Amniotic stem cell (primary cell): ENCODE measurements at places on chromosomes 6 and 20.

GRCh38 chr20:53691060-53691810, 97.6 kb upstream of the ZNF217 start:
- no peak for DNase-seq

DNA sequence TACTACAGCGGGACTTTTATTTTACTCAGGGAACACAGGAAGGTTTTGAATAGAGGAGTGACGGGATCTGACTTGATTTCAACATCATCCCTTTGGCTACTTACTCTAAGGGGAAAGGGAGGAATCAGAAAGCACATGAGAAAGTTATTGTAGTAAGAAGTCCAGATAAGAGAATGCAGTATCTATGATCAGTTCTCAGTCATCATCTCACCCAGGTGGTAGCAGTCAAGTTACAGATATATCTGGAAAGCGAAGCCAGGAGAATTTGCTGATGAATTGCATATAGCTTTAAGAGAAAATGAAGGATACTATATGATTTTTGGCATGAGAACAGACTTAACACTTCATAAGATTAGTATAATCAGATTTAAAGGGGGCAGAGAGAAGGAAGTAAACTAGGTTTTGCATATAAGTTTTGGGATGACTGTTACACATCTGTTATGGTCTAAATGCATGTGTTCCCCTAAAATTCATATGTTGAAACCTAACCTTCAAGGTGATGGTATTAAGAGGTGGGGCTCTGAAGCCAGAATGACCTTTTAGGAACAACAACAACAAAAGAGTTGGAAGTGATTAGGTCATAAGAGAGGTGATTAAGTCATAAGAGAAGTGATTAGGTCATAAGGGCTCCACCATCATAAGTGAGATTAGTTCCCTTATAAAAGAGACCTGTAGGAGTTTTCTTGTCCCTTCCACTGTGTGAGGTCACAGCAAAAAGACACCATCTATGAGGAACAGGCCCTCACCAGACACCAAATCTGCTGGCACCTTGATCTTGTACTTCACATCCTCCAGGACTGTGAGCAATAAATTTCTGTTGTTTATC, 6.7 kb downstream of the RAD21L1 start:
- no peak for DNase-seq

- DNase-seq, result peak; percentile 55
These were observed 1.4 kb downstream of the RREB1 start for GRCh38 chr6:7108964-7109836.

DNA sequence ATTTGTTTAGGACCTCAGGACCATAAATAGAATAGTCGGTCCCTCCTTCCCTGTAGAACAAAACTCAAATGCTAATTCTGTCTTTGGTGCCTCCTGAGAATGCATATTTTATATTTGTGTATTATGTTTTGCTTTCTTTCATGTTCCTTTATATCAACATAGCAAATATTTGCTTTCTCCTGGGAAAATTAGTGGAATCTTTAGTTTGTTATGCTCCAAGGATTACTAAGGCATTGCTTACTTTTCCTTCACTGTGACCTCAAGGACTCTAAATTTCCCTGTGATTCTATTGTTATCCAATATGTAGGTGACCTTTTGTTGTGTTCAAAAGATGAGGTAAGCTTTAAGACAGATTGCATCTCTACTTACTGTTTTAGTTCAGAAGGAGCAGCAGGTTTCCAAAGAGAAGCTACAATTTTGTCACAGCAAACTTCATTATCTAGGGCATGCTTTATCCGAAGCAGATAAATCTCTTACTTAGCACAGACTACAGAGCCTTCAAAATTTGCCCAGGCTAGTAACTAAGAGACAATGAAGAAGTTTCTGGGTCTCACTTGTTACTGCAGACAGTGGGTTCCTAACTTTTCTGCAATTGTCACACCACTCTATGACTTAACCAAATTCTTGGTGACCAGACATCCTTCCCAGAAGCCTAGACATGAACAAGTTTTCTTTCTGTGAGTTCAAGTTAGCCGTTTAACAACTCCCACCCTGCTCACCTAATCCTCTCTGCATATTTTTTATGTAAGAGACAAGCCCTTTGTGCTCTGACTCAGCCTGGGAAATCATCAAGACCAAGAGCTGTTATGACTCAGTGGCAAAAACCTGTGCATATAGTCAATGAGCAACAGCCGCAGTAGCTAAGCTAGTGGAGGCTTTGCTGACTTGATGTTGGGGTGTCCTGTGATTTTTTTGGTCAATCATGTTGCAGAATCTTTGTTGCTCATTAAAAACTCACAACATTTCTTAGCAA, 378.8 kb downstream of the QKI start:
- peak; percentile 86 for DNase-seq

DNA sequence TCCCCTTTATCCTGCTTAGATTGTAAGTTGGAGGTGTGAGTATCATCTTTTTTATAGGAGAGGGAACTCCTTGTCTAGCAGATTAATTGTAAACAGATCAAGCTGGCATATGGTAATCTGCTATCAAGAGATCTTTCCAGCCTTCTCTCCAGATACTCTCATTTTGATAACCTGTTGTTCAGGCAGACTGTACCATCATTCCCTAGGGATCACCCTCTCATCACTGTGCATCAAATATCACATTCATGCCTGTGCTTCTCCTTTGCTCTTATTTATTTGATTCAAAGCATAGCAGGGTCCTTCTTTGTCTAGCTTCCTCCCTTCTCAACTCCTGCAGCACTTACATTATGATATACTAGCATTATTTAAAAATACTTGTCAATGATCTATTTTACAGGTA, 73.8 kb downstream of the LRRC1 start:
- no peak for DNase-seq

DNA sequence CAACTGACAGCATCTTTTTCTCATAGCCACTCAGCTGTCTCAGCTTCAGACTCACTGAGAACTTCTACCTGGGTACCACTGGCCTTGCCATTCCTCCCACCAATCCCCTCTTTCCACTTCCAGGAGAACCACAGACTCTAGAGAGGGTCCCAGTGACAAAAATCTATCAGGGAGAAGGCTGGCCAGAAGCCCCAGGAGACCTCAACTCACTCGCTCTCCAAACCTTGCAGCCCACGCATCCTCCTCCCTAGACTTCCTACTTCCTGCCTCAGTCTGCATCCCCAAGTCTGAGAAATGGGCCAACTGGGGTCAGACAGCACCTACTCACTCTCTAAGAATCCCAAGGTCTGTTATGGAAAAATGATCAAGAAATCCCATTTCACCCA, 1.2 kb downstream of the TMEM239 start:
- no peak for DNase-seq

DNA sequence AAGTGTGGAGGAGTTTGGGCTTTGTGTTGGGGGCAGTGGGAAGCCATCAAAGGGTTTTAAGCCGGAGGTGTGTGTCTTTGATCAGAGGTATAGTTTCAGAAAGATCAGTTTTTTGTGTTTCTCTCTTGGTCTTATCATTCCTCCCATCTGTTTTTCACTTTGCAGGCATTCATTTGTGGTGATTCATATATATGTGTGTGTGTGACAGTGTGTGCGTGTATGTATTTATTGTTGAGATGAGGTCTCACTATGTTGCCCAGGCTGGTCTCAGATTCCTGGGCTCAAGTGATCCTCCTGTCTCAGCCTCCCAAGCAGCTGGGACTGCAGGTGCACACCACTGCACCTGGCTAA, 11.1 kb upstream of the SERINC3 start:
- no peak for DNase-seq

- no peak for DNase-seq
These were observed 254.1 kb downstream of the DHX35 start for GRCh38 chr20:39216195-39216594.

DNA sequence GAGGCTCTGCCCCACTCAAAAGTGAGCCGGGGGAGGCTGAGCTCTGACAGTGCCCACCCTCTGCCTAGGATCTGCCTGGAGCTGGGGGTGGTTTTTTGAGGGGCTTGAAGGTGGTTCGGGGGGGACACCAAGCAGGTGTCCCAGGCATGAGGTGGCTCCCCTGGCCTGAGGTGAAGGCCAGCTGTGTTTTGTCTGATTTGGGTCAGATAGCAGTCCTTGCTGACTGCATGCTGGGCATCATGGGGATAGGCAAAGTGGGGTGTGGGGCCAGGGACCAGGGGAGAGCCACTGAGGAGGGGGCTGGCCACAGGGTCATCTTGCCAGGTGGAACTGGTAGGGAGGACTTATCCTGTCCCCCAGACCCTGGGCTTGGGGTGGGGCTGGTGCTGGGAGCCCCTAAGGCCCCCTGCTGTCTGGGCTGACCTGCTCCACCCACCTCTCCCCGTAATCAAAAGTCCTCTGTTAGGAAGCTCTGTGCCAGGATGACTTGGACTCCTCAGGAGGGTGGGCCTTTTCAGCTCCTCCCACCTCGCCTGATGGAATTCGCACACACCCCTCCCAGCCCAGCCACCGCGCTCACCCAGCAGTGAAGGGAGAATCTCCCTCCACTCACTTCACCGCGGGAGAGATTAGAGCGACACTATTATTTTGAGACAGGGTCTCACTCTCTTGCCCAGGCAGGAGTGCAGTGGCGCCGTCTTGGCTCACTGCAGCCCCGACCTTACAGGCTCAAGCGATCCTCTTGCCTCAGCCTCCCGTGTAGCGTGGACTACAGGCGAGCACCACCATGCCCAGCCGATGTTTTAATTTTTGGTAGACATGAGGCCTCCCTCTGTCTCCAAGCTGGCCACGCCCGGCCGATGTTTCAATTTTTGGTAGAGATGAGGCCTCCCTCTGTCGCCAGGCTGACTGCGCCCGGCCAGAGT, 1.5 kb upstream of the COL9A3 start:
- no peak for DNase-seq

- DNase-seq, result no peak
These were observed 123.3 kb upstream of the DUSP22 start for GRCh38 chr6:168865-169455.

GRCh38 chr6:136734977-136735376, 57.3 kb downstream of the MAP3K5 start:
- no peak for DNase-seq

GRCh38 chr6:108793516-108794251, 54.5 kb upstream of the ARMC2 start:
- DNase-seq, result no peak

GRCh38 chr6:131005439-131006016, 57.5 kb downstream of the EPB41L2 start:
- DNase-seq, result no peak

- no peak for DNase-seq
These were observed 128.9 kb downstream of the CD164 start for GRCh38 chr6:109253366-109253765.

DNA sequence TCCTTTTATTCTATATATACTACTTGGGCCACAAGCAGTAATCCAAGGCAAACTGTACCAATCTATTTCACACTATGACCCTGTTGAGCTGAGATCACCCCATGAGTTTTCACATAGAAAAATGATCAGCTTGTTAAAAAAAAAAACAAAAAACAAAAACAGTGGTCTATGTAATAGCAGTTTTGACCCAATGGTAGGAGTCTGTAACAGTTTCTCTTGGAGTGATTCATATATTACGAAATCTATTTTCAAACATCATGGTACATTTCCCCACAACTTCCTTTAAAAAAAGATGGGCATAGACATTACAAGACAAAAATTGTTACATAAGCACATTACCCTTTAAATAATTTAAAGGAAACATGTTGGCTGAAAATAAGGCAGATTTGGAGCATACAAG, 78.1 kb downstream of the PRSS35 start:
- no peak for DNase-seq

GRCh38 chr20:49765846-49766541, 46.6 kb upstream of the SLC9A8 start:
- no peak for DNase-seq

- no peak for DNase-seq
These were observed 92.8 kb upstream of the EPB41L1 start for GRCh38 chr20:36061754-36062153.

GRCh38 chr6:14711056-14711703, 534.7 kb upstream of the JARID2 start:
- no peak for DNase-seq

GRCh38 chr6:143149771-143150170, 89.1 kb downstream of the AIG1 start:
- no peak for DNase-seq

DNA sequence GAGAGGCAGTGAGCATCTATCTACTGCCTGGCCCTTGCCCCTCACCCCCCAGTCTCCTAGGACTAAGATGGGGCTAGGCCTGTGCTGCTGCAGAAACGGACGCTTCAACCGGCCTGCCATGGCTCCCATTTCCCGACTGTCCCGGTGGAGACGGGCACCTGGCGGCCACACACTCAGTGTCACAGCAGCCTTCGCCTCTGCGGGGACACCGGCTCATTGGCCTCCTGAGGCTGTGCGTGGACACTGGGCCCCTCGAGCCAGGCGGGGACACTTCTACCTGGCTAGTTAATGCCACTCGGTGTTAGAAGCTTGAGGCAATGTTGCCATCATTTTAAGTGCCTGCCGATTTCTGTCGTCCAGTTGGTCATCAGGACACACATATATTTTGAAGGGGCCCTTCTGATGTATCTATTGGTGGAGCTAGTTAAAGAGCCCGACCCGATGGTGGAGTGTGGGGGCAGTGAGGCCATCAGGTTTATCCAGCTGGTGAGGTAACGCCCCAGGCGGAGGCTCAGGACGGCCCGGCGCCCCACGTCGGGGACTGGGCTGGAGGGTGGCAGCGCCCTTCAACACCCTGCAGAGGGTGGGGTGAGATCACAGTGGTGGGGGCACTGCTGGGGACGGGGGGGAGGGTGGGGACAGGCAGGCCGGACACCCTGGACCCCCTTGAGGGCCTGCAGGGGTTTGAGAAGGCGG, 58.9 kb upstream of the GATA5 start:
- no peak for DNase-seq

- no peak for DNase-seq
These were observed 47.4 kb downstream of the AIG1 start for GRCh38 chr6:143107911-143108761.

- DNase-seq, result no peak
These were observed 326 bp downstream of the ZMYND8 start for GRCh38 chr20:47356220-47356525.

DNA sequence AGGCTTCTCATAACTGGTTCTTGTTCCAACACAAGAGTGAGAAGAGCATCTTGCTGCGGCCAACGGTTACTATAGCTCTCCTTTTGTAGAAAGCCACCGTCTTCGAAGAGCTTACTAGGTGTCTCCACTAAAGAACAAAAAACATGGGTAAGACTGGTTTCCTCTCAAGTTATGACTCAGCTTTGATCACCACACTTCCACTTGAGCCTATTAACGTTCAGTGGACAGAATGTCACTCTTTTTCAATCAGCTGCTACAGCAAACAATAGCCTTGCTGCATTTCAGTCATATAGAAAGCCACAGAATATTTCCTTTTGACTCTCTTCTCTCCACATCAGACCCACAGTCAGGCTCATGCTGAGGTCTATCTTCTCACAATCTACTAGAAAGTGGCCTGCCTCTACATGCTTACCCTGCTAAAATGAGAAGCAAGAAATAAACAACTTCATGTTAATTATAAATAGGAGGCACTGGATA, 243.5 kb upstream of the PREP start:
- no peak for DNase-seq

- DNase-seq, result peak; percentile 2
These were observed 158.0 kb downstream of the DST start for GRCh38 chr6:56484669-56485068.

GRCh38 chr20:58818586-58819285, 32.0 kb downstream of the GNAS-AS1 start:
- DNase-seq, result peak; percentile 21

GRCh38 chr6:137097526-137097925, 52.8 kb upstream of the IL20RA start:
- no peak for DNase-seq
